ENCODE measurements at places on chromosomes 4 and X.

DNA sequence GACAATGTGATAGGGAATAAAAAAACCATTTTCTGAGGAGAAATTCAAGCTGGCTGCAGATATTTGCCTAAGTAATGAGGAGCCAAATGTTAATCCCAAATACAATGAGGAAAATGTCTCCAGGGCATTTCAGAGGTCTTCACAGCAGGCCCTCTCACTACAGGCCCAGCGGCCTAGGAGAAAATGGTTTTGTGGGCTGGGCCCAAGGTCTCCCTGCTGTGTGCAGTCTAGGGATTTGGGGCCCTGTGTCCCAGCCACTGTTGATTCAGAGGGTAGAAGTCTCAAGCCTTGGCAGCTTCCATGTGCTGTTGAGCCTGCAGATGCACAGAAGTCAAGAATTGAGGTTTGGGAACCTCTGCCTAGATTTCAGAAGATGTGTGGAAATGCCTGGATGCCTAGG lies 778.7 kb downstream of the CENPC start:
- no peak for DNase-seq

- no peak for DNase-seq
Observed at GRCh38 chrX:154419189-154419588, 7.8 kb downstream of the TAFAZZIN start.

DNA sequence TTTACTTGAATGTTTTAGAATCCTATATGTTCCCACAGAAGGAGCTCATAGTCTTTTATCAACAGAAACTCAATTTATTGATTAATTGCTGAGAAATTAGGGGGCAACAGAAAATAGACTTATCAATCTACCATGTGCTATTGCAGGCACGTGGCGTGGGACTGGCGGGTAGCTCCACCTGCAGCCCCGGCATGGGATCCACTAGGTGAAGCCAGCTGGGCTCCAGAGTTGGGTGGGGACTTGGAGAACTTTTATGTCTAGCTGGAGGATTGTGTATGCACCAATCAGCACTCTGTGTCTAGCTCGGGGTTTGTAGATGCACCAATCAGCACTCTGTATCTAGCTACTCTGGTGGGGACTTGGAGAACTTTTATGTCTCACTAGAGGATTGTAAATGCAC lies 3.3 kb upstream of the OCIAD1 start:
- no peak for DNase-seq

DNA sequence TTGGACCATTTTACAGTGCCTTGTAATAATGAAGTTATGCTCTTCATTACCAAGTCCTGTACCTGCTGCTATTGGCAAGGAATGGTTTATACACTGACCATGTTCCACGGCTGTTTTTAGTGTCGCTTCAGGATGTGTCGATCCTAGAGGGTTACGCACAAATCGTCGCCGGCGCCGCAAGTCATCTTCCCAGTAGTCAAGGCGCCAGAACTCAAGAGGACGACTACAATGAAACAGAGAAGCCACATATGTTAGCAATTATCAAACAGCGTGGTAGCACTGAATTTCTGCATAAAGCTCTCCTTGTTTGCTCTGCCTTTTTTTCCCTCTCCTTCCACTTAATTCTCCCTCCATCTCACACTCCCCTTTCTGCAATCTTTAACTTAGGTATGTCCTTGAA lies 17.0 kb downstream of the MAB21L2 start:
- no peak for DNase-seq

DNA sequence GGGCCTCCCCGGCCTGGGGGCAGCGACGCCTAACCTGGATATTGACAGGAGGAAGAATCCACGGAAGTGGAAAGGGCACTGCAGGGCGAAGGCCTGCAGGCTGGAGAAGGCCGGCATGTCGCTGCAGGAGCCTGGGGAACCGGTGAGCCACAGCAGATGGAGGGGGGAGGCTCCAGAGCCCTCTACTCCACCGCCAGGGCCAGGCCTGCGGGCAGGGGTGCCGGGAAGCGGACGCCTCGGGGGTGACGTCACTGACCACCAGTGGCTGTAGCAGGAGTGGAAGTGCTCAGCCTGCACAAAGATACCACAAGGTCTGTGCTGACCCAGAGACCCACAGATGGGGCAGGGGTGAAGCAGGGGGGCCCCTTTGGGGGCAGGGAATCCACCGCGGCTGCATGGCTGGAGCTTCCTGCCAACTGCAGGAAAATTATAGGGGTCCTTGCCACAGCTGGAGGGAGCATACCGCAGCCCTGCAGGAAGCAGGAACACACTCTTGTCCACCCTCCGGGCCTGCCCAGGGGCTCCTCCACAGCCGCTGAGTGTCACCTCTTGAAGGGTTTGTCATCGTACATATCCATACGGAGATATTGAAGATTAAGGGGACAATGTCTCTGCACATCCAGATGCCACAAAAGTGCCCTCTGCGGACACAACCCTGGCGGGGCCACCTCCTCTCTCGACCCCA lies 7.6 kb upstream of the HTRA3 start:
- DNase-seq, result no peak

GRCh38 chr4:11535333-11535732 lies 106.6 kb upstream of the HS3ST1 start:
- DNase-seq, result no peak

GRCh38 chr4:41505161-41505661 lies 32.7 kb upstream of the LIMCH1 start:
- no peak for DNase-seq

DNA sequence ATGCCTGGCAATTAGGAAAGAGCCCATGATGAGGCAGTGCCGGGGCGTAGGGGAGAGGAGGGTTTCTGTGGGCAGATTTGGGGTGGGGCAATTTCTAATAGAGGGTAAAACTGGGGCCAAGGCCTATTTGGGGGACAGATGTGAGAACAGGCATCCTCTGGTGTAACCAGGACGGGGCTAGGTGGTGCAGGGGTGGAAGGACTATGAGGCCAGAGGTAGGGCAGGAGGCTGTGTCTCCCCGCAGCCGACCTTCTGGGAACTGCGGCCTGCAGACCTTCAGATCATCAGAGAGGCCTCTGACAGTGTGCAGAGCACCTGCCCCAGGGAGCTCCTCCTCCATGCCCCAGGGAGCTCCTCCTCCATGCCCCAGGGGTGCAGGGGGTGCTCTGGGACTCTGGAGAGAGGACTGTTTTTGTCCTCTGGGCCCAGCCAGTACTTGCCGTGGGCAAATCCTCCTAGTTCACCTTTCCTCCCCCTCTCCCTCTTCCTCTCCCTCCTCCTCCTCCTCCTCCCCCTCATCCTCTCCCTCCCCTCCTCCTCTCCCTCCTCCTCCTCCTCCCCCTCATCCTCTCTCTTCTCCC lies 101.9 kb downstream of the SORCS2 start:
- no peak for DNase-seq

DNA sequence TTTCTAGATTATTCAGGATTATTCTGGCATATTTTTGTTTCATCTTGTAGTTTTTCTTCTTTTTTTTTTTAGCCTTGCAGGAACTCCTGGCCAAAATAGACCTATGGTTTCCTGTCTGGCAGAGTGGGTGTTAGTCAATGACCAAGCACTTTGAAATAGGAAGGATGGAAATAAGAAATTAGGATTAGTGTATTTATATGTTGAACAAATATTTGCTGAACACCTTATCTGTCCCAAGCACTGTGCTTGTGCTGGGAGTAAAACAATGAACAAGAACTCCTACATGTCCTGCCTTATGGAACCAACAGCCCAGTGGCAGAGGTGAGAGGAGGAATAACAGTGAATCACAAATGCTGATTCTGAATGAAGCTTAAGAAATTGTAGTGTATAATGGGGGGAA lies 4.5 kb downstream of the MMRN1 start:
- no peak for DNase-seq

Data from stimulated activated CD8-positive, alpha-beta memory T cell treated with anti-CD3 and anti-CD28 coated beads, Interleukin-7, amount 100 ng/mL, for 1 hour (primary cell).